ENCODE measurements at places on chromosomes 16 and 17.

- no peak for DNase-seq
These were observed 476.8 kb downstream of the SHISA9 start for GRCh38 chr16:13378151-13378550.

DNA sequence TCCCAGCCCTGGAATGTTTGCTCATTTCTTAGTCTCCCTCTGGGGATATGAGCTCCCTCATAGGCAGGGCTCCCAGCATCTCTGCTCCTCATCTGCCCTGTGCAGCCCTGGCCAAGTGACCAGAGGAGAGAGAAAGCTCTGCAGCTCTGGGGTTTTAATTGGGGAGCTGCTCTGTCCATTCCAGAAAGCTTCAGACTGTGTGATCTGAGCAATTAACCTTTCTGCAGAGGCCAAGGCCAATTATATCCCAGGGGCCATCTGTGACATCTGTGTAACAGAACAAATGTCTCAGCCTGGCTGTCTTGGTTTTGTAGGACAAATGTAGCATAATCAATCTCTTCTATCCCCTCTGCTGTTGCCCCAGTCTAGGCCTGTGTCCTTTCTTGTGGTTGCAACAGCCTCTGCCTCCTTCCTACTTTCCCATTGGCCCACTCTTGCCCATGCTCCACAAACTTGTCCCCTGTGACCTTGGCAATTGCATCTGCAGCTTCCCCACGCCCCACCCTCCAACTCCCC, 156.0 kb downstream of the GSG1L start:
- DNase-seq = no peak

DNA sequence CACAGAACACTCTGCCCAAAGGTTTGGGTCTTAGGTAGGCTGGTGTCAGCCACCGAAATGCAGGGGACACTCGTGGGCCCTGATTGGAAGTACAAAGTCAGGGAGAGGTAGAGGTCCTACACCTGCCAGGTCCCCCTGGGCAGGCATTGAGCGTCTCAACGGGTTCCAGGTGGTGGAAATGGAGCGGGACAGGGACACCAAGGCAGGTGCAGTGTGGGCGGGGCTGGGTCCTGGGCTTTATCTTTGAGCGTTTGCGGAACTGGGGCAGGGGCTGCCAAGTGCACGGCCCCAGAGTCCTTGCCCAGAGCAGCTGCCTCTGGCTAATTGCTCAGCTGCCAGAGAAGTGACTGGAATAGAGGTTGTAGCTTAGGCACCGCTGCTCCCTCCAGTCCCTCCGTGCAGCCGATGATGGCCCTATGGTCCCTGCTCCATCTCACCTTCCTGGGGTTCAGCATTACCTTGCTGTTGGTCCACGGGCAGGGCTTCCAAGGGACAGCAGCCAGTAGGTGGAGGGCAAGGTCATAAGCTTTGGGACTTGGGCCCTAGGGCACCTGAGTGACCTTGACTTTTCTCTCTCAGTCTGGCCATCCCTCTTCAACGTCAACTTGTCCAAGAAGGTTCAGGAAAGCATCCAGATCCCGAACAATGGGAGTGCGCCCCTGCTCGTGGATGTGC, at the start of gene ZACN:
TSS of gene ZACN (plus strand) at position 323 of the 675 bp plus-strand sequence. CDS start at position 406, 83 bp downstream.
- no peak for DNase-seq

DNA sequence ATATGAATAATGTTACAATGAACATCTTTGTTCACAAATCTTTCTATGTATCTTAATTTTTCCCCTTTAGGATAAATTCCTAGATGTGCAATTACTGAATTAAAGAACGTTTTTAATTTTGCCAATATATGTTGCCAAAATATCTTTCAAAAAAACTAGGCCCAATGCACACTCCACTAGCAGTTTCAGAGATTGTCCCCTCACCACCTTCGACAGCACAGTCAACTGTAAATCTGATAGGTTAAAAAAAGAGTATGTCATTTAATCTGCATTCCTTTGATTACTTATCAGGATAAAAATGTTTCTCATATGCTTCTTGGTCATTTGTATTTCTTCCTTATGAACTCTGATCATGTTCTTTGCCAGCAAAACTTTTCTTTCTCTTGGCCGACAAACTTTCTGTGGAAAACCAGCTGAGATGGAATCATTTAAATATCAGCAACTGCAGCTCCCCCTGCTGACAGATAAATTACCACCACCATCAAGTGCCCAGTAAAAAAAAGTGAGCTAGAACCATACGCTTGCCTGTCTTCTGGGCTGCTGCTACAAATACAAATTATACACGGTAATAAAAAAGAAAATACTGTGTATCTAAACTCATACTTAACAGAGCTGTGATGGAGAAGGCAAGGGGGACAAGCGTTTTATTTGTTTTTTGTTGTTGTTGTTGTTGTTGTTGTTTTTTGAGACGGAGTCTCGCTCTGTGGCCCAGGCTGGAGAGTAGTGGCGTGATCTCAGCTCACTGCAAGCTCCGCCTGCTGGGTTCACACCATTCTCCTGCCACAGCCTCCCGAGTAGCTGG, 19.6 kb upstream of the KANSL1 start:
- DNase-seq = peak; percentile 84

- DNase-seq = no peak
These were observed 20.1 kb downstream of the SIAH1 start for GRCh38 chr16:48365025-48365600.

DNA sequence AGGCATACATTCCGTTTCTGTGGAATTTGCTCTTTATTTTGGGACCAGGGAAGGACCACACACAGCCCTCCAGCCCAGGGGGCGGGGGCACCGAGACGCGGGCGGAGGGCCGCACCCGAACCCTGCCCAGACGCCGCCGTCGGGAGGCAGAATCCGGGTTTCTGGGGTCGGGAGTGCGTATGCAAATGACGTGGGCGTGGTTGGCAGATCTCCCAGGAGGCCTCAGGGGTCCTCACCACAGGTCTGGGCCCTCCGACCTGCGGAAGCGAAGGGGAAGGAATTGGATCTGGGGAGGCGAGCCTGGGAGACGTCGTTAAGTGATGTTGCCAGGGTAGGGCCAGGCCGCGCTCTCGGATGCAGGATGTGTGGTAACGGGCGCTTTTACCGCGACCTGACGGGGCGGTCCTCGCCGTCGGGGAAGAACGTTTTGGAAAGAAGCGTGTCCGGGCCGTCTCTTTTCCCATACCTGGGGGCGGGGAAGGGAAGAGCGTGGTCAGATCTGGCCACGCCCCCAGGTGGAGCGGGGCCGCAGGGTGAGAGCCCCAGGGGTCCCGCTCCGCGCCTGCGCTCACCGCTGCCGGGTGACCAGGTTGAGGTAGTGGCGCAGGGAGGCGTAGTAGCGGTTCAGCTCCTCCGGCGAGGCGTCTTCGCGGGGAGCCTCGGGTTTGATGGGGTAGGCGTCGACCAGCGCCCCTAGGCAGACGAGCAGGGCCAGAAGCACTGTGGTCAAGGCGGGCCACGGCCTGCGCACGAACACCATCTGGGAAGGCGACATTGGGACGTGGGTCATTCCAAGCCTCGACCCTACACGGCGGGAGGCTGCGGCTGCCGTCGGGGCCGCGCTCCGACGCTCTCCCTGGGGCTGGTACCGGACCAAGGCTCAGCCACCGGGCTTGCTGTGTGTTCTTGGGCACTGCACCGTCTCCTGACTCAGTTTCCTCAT, 745 bp downstream of the PYY start:
- DNase-seq = no peak

DNA sequence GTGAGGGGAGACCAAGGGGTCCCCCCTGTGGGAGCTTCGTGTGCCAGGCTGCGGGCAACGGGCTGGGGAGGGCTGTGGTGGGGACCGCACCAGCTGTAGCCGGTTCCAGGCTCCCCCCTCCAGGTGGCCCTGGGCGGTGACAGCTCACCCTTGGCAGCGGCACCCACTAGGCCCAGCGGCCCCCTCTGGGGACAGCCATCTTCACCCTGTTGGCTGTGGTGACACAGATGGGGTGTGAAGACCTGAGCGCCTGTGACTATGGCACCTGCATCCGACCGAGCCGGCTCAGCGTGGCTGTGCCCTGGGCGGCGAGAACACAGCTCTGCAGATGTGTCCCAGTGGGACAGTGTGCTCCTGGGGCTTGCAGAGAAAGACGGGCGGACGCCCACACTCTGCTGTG, 1.1 kb upstream of the C1QTNF8 start:
- no peak for DNase-seq

DNA sequence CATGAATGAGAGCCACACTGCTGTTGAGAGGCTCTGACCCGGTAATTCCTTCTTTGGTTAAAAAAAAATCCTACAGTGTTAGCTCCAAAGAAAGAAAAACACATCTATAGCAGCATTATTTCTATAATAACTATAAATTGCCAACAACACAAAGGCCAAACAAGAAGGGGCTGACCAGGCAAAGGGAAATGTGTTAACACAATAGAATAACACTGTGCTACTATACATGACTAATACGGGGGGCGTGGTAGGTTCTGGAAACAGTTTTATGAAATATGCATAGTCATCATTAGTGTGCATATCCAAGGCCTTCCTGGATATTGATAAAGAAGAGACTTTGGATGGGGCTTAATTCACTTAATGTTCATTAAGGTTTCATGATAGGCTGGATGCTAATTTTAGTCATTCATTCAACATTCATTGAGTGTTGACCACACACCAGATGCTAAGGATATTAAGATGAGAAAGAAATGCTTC, 50.0 kb upstream of the CCL1 start:
- no peak for DNase-seq

- peak; percentile 96 for DNase-seq
These were observed at the start of gene ALDOC for GRCh38 chr17:28576758-28577465. TSS of gene ALDOC (minus strand) at chr17:28576895. CDS start at chr17:28575532, 1,363 bp downstream.

DNA sequence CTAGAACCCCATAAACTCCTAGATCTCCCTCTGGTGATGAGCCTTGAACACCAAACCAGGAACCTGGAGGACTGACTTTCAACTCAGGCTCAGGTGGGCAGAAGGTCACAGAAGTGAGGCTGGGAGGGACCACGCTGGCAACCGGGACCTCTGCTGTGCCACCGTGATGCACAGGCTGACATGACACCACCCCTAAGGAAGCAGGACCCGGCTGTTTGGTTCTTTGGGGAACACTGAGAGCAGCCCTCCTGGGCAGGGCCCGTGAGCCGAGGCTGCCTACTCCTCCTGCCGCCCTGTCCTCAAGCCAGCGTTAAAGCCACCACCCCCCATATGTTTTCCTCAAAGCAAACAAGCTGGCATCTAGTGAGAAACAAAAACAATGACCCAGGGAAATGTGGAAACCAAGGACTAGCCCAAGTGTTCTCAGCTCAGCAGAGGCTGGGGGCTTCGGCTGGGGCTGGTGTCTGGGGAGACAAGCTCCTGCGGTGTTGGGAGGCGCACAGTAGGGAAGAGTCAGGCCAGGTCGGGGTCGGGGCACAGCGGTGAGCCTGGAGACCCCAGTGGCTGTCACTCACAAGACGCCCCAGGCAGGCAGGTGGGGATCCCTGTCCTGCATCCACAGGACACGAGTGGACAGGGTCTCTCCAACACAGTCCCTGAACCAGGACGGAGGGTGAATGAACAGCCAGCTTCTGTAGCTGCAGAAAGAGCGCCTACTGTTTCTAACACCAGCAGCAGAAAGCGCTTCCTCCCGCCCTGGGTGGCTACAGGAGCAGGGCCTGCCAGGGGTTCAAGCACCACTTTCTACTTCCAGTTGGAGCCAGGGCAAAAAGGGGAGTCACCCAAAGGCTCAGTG, 1.7 kb downstream of the SMIM5 start:
- DNase-seq = no peak

DNA sequence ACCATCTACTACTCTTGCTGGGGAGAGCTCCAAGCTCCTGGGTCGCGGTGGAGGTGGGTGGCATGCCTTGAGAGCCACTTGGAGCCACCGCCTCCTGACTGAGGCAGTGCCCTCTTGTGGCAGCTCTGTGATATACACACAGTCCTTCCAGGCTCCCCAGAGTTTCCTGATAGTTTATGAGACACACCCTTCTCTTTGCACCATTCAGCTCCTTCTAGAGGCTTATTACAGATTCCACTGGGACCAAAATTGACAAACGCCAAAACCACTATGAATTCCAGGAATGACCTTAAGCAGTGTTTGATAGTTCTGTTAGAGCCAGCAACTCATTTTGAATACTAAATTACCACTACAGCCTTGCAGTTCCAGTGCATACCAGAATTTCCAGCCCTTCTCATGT, 170.1 kb upstream of the CDH13 start:
- DNase-seq = peak; percentile 35

DNA sequence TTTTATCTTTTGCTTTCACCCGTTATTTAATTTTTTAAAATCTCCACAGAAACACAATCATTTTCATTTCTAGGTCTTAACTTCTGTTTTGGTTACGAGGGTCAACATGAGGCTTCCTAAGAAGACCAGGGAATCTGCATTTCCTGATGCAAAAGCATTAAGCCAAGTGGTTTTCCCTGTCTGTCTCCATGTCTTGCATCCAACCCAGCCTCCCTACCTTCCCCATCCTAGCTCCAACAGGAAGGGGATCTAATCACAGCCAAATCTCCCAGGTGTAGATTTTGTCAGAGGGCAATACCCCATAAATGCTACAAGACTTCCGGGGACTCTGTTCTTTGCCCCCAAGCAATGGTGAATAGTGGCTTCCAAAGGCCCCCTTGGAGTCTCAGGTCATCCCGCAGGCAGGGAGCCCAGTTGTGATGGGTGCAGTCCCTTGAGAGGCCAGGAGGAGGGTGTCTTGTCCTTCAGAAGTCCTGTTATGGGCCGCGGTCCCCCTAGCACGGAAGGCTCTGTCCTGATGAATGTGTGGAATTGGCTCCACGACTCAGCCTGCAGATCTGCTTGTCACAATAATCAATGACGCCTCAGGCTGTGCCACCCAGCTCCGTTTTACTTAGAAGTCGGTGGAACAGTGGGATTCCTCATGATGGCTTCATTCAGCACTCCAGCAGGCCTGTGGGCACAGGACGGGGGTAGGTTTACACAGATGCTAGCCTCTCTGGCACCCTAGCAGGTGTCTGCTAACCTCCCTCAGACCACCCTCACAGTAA, 141.1 kb downstream of the RGS9 start:
- no peak for DNase-seq

DNA sequence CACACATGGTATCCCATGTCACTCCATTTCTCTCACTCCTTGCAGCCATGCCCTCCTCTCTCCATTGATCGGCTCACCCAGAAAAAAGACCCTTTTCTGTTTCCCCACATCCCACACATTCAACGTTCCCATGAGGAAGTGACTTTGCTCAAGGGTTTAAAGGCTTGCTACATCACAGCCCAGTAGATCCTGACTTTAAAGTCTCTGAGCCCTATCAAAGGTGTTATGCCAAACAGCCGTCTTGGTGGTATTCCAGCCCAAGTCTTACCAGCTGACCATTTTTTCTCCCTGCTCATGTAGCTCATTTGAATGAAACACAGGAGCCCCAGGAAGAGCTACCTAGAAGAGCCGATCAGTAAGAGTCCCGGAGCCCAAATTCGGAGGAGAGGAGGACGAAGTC, 7.4 kb upstream of the TXNDC11 start:
- DNase-seq = no peak

- DNase-seq = no peak
These were observed 399.8 kb downstream of the SLC39A11 start for GRCh38 chr17:72692676-72693075.

- no peak for DNase-seq
These were observed 158.1 kb downstream of the PRKCA start for GRCh38 chr17:66460558-66460957.

- DNase-seq = no peak
These were observed 1.8 kb downstream of the RNF43 start for GRCh38 chr17:58415371-58416055.

GRCh38 chr17:69447726-69448125, 33.2 kb downstream of the MAP2K6 start:
- DNase-seq = peak; percentile 55

All from midbrain (tissue), 1 donor.